ENCODE measurements at places on chromosomes 5 and 9. TPM values are rescaled to one million over a fixed set of nuclear protein-coding genes. Genes with fewer than 3 reads are reported as not detected.

Gene MLANA
- not detected for total RNA-seq

Gene C7
- total RNA-seq = not detected

Gene IL5
- total RNA-seq = not detected

- no peaks in the 10 kb centered on the region for H3K27me3 ChIP-seq
- no peak overlapping the region for H3K4me3 ChIP-seq
- no peaks in the 10 kb centered on the region for H3K4me1 ChIP-seq
- H3K27ac ChIP-seq = no peak overlapping the region
- no peaks in the 10 kb centered on the region for H3K36me3 ChIP-seq
Measured at GRCh38 chr9:117021906-117022305, 334.8 kb downstream of the TRIM32 start.

DNA sequence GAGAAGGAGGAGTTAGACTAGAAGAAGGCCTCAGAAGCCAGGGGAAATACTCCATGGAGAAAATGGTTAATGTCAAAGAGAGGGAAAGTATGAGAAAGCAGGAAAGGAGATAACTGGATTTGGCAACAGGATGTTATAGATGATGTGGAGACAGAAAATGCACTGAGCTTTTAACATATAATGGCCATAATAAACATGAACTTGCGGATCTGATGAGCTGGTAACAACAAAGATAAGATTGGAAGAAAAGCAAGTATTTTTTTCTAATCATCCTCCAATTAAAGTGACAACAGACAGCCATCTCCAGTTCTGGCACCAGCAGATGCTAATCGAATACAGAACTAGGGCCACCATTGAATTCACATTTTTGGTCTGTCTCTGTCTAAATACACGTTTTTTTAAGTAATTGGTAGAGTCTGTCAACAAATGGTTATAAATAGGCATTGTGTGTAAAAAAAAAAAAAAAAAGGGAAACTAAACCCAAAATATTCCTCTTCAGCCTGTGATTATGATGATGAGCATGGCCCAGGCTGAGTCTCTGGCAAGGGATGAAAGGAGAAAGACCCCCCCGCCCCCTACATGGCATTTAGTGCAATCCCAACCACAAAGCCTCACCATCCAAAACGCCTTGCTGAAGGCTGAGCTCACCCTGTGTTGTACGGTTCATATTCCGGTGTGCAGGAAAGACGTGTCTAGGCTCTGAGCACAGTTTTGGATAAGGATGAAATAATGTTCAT is 149.5 kb upstream of the LHFPL2 start:
- H3K27ac ChIP-seq = no peak overlapping the region
- no peak overlapping the region for H3K4me3 ChIP-seq
- no peaks in the 10 kb centered on the region for H3K4me1 ChIP-seq
- H3K27me3 ChIP-seq = no peaks in the 10 kb centered on the region
- peaks cover 7% of the 10 kb centered on the region for H3K36me3 ChIP-seq

- peaks cover 10% of the 10 kb centered on the region for H3K27me3 ChIP-seq
- H3K4me3 ChIP-seq = no peak overlapping the region
- no peak for DNase-seq
- H3K4me1 ChIP-seq = no peaks in the 10 kb centered on the region
Measured at GRCh38 chr5:11064763-11065450, 303.9 kb upstream of the DAP start.

All from activated naive CD4-positive, alpha-beta T cell treated with anti-CD3 and anti-CD28 coated beads for 36 hours (primary cell).